ENCODE measurements at places on chromosomes 12 and 14.

DNA sequence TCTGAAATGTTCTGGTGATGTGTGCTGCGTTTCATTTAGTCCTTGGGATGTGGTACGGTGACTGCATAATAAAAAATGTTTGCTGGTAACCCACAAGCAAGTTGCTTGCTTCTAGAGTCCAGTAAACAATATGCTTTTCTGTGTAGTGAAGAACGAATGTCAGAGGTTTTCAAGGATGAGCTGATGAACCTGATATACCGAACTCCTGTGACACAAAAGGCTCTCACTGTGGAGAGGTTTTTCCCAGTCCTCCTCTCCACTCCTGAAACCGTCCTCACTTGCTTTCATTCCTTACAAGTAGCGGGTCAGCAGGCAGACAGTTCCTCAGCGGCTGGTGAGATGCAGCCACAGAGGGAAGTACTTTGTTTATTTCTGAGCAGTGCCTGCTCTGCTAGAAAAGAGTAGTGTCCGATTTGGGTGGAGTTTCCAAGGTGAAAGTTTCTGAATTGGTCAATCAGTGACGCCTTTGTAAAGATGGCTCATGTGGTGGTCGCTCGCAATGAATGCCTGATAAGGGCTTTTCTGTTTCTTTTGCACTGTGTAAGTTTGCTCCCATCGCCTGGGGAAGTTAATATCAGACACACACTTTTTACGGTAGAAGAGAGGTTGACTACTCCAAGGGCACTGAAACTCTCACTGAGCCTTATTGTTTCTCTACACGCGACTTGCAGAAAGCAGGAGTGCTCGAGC lies 3.0 kb downstream of the ETV6 start:
- peak; percentile 44 for DNase-seq

- DNase-seq: no peak
Measured at GRCh38 chr12:104372721-104373335, 69.3 kb downstream of the EID3 start.

GRCh38 chr12:95390932-95391331 lies 83.0 kb upstream of the METAP2 start:
- no peak for DNase-seq

GRCh38 chr14:102898776-102899515 lies 23.5 kb upstream of the AMN start:
- no peak for DNase-seq

DNA sequence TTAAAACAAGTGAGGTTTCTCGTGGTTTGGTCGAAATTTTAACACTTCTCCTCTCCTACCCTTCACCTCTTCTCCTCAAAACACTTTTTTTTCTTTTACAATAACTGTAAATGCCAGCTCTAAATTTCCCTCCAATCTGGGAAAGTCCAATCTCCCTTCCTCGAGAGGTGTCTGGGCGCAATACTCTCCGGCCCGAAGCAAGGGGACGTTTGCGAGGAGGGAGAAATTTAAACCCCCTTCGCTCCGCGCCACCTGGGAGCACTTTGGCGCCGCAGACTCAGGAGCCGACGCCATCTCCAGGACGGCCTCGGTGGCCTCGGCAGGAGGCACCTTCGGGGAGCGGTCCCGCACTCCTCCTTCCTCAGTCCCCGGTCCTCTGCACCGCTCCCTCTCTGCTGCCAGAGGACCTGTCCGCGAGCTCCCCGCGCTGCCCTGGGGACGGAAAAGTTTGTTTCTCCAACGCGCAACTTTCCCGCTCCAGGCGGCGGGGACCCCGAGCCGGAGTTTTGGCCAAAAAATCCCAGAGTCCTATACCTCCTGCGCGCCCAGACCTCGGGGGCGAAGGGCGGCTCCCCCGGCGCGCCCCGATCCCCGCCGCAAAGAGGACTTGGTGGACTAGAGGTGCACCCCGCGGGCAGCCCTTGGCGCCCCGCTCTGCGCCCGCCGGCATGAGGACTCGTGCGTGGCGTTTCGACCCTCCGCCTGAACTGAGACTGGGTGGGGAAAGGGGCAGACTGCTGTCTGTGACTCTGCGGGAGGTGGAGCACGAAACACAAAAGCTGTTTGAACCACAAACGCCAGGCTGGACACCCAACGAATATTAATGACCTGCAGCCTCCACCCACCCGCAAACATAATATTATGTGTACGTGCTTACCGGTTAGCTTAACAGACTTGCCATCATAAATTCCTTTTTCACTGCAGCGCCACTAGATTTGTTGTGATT lies 95.2 kb upstream of the HMGA2 start:
- DNase-seq: no peak

- DNase-seq: no peak
Measured at GRCh38 chr12:68043435-68043834, 54.2 kb downstream of the IFNG-AS1 start.

- DNase-seq: no peak
Measured at GRCh38 chr12:1050059-1050707, 59.2 kb downstream of the ERC1 start.

- no peak for DNase-seq
Measured at GRCh38 chr14:90780519-90780918, 35.7 kb downstream of the TTC7B start.

DNA sequence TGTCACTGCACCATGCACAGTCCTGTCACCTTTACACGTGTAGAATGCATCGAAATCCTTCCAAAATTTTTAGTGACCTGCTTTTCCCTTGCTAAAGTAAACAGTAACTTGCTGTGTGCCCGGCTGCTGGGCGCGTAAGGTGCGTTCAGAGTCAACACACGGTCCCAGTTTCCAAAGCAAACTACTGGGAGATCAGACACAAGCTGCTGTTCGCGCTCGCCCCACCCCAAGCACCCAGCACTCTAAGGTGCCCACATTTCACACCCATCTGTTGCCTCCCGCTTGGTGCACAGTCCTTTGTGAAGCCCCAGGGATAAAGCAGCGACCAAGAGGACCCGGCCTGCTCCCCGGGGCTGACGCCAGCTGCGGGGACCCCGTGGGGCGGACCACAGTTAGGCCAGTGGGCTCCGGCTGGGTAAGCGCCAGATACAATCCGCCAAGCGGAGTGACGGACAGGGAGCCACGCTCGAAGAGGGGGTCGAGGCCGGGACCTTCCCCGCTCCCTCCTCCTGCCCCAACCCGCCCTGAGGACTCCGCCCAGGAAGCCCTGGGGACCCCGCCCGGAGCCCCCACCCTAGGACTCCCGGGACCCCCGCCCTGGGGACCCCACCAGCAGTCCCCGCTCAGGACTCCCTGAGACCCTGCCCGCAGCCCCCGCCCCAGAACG lies 633 bp downstream of the STX2 start:
- DNase-seq: peak; percentile 43

DNA sequence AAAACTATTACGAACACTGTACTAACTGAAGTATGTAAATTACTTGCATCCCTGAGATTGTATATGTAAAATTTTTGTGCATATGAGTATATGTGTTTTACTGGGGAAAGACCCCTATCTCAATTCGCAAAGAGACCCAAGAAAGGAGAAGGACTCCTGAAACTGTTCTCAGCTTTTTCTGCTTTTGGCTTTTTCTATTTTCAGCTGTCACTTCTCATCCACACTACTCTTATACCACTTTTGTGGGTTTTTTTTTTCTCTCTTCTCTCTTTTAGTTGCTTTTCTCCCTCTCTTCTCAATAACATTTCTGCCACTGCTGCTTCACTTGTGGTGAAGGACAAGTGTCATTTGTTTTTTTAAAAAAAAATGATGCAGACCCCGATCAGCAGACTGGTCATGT lies 39.8 kb downstream of the NIN start:
- no peak for DNase-seq

All from activated CD4-positive, alpha-beta memory T cell treated with anti-CD3 and anti-CD28 coated beads for 36 hours (primary cell).